IMR-90 (cell line): ENCODE measurements at places on chromosomes 7 and 10. TPM values are rescaled to one million over a fixed set of nuclear protein-coding genes. Genes with fewer than 3 reads are reported as not detected.

The VAX1 gene
- total RNA-seq = not detected in 2 replicates

The PTPRN2 gene
- total RNA-seq = under 0.01 TPM in 1 of 2 replicates, not detected in the other

The RBP3 gene
- not detected in 2 replicates for total RNA-seq

The SORCS1 gene
- total RNA-seq = under 0.01 TPM in 1 of 2 replicates, not detected in the other

The AGBL3 gene
- 0.18 and 0.28 TPM in 2 replicates for total RNA-seq

The PIK3CG gene
- total RNA-seq = under 0.01 TPM in 2 replicates

The NME8 gene
- not detected in 2 replicates for total RNA-seq

The PPA1 gene
- total RNA-seq = 102 and 211 TPM in 2 replicates

The MSS51 gene
- 1.1 TPM in 2 replicates for total RNA-seq

The NKX1-2 gene
- not detected in 2 replicates for total RNA-seq

The WNT16 gene
- total RNA-seq = 1.1 and 1.7 TPM in 2 replicates

The ADAP1 gene
- total RNA-seq = 1.4 and 2.2 TPM in 2 replicates

The CAV1 gene
- 1,496 and 1,592 TPM in 2 replicates for total RNA-seq

The LIPJ gene
- total RNA-seq = not detected in 2 replicates

The EBF3 gene
- 0.36 and 0.56 TPM in 2 replicates for total RNA-seq

The PNLIPRP3 gene
- not detected in 2 replicates for total RNA-seq

The XRCC2 gene
- total RNA-seq = 3.6 and 5.6 TPM in 2 replicates

The CYP2W1 gene
- total RNA-seq = not detected in 2 replicates

The CALCR gene
- total RNA-seq = not detected in 2 replicates

The CFAP43 gene
- total RNA-seq = under 0.01 TPM in 1 of 2 replicates, not detected in the other

The PAX4 gene
- total RNA-seq = not detected in 2 replicates

The FAM221A gene
- total RNA-seq = 1.1 and 1.4 TPM in 2 replicates

The KIF11 gene
- 18.3 and 35.0 TPM in 2 replicates for total RNA-seq

The MSMB gene
- total RNA-seq = not detected in 2 replicates

The ANKRD30A gene
- total RNA-seq = not detected in 2 replicates

The IFIT1B gene
- total RNA-seq = not detected in 2 replicates

The ASAH2 gene
- total RNA-seq = 0.18 and 1.1 TPM in 2 replicates

The PRLHR gene
- not detected in 2 replicates for total RNA-seq

The SPDYE2B gene
- total RNA-seq = not detected in 2 replicates

The ASZ1 gene
- total RNA-seq = not detected in 2 replicates

The SFRP4 gene
- not detected in 2 replicates for total RNA-seq

The ENTPD1 gene
- total RNA-seq = under 0.01 TPM in 1 of 2 replicates, not detected in the other

The CPXM2 gene
- not detected in 2 replicates for total RNA-seq

The TLL2 gene
- under 0.01 TPM in 2 replicates for total RNA-seq

The ADRA2A gene
- total RNA-seq = not detected in 2 replicates

The LYZL1 gene
- total RNA-seq = not detected in 2 replicates

The TFR2 gene
- under 0.01 and 0.18 TPM in 2 replicates for total RNA-seq

The GCC1 gene
- 20.8 and 22.9 TPM in 2 replicates for total RNA-seq

The CALHM2 gene
- total RNA-seq = 2.2 and 2.5 TPM in 2 replicates

The ECHDC3 gene
- total RNA-seq = 2.8 and 4.3 TPM in 2 replicates

The OR2A7 gene
- total RNA-seq = not detected in 2 replicates

The ERVW-1 gene
- not detected in 2 replicates for total RNA-seq

The FERD3L gene
- total RNA-seq = not detected in 2 replicates

The AKR1C1 gene
- total RNA-seq = 3.6 and 5.0 TPM in 2 replicates

The TRPV5 gene
- not detected in 2 replicates for total RNA-seq

The STEAP1B gene
- total RNA-seq = 13.8 and 21.1 TPM in 2 replicates

The MAP3K8 gene
- 1.8 and 3.9 TPM in 2 replicates for total RNA-seq

The SMKR1 gene
- not detected in 2 replicates for total RNA-seq

The PDK4 gene
- under 0.01 TPM in 2 replicates for total RNA-seq

The C10orf105 gene
- under 0.01 TPM in 1 of 2 replicates, not detected in the other for total RNA-seq

The CDK1 gene
- total RNA-seq = 28.1 and 37.5 TPM in 2 replicates

The MRPS24 gene
- total RNA-seq = 151 and 169 TPM in 2 replicates

The OGDHL gene
- under 0.01 and 0.18 TPM in 2 replicates for total RNA-seq

The CARD11 gene
- 0.18 and 0.28 TPM in 2 replicates for total RNA-seq

The DPYSL4 gene
- 7.2 and 8.1 TPM in 2 replicates for total RNA-seq

The SH2D4B gene
- total RNA-seq = not detected in 2 replicates

The SDK1 gene
- 1.1 and 1.6 TPM in 2 replicates for total RNA-seq
